NCI-H82 (cell line): ENCODE measurements at places on chromosomes 3 and 15.

DNA sequence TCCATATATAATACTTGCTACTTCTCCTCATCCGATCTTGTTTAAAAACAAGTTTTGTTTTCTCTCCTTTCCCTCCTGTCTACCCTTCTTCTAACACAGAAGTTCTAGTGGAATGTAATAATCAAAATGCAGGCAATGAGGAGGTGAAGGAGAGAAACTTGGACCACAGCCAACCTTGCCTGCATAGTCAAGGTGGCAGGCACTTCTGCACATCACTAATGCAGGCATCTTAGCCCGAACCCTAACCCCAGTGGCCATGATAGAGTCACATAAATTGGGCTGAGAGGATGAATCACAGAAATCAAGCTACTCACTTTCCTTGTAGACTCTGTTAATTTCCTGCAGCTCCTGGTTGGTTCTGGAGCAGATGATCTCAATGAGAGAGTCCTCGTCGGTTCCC lies 41.0 kb downstream of the ANXA2 start:
- no peak for DNase-seq

- DNase-seq = no peak
Observed at GRCh38 chr15:58306591-58307312, 125.0 kb upstream of the LIPC start.

DNA sequence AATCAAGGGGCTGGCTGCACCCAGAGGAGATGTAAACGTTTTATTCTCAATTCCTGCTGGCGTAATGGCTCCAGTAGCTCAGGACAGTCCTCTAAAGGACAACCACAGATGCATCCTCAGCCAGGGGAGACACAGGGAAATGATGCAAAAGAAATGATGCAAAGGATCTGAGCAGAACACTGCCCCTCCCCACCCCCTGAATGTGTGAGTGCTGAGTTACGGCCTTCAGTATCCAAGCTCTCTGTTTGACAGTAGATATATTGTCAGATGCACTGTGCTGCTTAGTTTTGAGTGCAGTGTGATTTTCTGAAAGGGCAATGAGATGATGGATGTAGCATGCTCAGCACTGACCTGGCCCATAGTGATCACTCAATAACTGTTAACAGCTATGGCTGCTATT lies 41.4 kb upstream of the CTDSPL start:
- no peak for DNase-seq

GRCh38 chr3:43789028-43789427 lies 98.3 kb downstream of the ABHD5 start:
- DNase-seq = no peak

- no peak for DNase-seq
Observed at GRCh38 chr15:57237301-57237642, 139.0 kb upstream of the CGNL1 start.

- no peak for DNase-seq
Observed at GRCh38 chr3:19267040-19267439, 118.7 kb downstream of the KCNH8 start.

DNA sequence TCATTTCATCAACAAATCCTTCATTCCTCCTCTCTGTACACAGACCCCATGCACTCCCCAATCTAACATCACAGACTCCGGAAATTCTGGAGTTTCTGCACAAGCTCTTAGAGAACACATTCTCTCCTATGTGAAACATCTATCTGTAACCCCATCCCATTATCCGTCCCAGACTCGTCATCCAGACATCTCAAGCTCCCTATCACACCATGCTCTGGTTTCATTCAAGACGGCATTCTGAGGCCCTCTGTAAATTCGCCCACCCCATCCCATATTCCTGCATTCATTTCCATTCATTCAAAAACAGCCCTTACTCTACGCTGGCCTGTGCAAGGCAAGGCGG lies 575 bp downstream of the LEO1 start:
- DNase-seq = no peak

DNA sequence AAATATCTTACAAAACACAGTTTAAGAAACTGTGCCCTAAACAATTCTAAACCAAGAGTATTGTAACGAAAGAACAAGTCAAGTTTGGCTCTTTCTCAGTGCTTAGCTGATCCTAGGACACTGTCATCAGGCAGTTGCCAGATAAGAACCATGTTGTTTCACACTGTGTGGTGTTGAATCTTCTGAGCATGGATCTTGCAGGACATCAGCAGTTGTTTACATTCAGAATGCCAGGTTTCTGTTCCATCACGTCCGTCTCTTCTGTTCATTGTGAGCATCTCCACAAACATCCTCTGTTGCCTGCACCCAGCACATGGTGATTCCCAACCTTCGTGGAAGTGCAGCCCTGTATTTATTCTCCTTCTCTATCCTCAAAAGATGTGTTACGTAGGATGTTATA lies 67.9 kb downstream of the DCUN1D1 start:
- no peak for DNase-seq

DNA sequence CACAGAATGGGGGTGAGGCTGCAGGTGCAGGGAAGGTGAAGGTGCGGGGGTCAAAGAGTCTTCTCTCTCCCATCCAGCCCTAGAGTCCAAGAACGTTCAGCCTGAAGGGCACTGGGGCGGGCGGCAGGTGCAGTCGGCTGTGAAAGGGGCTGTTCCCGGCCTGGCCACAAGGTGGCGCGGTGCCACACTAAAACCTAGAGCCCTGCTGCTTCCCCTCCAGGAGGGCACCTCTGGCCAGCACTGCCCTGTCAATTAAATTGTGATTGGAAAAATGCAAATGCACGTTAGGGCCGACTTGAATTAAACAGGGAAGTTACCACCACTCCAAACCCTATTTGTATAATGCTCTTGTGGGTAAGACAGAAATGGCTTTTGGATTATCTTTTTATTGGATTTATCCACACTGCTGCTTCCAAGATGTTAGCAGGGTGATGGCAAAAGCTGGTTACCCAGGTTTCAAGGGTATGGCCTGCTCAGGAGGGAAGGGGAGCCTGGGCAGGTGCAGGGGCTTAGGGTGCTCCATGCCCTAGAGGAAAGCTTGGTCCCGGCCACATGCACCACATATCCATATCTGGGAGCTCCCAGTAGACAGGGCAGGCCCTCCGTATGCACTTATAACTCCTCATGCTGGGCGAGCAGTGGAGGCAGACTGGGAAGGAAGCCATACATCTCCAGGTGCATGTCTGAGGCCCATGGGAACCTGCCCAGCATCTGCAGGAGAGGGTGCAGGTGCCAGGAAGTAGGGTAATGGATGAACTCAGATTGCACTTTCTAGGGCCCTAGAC lies 119.8 kb downstream of the ADCY5 start:
- peak; percentile 96 for DNase-seq

DNA sequence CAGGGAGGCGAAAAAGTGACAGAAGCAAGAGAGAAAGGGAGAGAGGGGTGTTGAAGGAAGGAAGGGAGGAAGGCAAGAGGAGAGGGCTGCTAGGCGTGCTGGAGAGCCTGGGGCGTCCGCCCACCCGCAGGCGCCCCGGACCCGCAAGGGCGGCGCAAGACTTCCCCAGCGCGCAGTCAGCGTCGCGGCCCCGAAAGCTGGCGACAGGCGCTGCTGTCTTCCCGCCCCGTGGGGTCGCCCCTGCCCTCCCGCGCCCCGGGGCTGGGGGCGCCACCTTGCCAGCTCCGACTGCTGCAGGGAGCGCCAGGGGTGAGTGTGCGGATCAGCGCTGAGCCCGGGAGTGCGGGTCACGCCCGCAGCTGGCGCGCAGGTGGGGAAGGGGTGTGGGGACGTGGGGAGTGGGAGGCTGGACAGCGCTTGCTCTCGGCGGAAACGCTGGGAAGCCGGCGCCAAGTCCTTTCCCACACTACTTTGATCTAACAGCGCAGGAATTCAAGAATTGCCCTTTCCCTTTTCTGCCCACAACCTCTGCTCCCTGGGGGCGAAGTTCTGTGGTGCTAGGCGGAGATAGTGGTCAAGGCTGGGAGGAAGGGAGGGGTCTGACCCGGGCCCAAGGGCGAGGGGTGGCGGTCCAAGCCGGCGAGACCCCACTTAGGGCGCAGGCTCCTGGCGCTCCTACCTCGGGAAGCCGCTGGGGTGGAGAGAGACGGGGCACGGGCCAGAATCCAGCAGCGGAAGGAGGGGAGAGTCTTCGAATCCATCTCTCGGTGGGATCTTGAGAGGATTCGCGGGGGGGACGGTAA lies 266.1 kb downstream of the CGGBP1 start:
- peak; percentile 26 for DNase-seq

GRCh38 chr15:40823572-40824343 lies 4.8 kb downstream of the PPP1R14D start:
- DNase-seq = no peak

GRCh38 chr3:138479438-138479863 lies 45.0 kb downstream of the ESYT3 start:
- DNase-seq = peak; percentile 84

- DNase-seq = no peak
Observed at GRCh38 chr15:56763141-56763895, 30.0 kb upstream of the ZNF280D start.
